ENCODE measurements at places on chromosomes 5 and 9. TPM values are rescaled to one million over a fixed set of nuclear protein-coding genes. Genes with fewer than 3 reads are reported as not detected.

- no peak for DNase-seq
Observed at GRCh38 chr5:138603249-138603920, 28.2 kb upstream of the HSPA9 start.

DNA sequence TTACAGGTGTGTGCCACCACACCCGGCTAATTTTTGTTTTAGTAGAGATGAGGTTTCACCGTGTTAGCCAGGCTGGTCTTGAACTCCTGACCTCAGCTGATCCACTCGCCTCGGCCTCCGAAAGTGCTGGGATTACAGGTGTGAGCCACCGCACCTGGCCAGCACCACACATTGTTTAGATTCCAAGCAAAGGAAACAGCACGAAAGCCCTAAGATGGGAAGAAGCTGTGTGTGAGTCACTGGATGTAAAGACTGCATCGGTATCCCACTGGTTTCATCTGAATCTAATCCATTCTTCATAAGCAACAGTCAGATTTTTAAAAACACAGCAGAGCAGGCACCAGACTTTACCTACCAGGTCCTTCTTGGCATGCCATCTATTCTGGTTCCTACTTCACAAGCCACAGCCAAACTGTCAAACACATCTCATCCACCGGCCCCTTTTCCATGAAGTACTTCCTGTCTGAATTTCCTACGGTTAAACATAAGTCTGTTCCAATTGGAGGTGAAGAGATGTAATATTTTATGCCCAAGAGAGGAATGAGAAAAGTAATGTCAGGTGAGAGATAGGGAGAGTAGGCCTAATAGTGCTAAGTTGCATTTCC, 17.4 kb downstream of the UBTD2 start:
- no peak for DNase-seq

- no peak for DNase-seq
Observed at GRCh38 chr9:133886563-133887501, 105.3 kb downstream of the VAV2 start.

DNA sequence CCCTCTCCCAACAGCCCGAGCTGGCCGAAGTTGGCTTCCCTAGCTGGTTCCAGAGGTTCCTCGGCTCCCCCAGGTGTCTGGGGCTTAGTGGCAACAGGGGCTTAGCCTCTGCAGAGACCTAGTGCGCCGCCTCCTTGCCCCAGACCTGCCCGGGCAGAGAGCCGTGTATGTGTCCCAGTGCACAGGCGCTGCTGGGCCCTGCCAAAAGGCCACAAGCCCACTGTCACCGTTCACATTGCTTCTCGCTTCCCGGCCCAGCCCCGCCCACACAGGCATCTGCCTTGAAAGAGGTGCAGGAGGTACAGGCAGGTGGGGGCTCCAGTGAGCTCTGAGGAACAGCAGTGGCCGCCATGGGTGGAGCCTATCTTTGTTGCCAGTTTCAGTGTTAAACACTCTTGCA, 2.5 kb upstream of the CACFD1 start:
- no peak for DNase-seq

DNA sequence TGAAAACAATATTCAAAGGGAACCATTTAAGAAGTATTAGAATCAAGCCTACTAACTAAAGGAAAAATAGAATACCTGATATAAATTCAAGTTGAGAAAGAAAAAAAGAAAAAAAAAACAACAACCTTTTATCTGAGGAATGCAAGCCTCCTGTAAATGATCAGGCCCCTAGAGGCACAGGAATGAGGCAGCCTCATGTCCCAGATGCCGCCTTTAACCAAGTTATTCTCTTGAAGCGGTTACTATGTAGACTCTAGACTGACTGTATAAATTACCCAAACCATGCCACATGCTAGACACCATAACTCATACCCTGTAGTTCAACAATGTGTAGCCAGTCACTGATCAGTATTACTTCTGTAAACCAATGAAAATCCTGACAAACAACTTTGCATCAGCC, 929.6 kb downstream of the TAF11L14 start:
- DNase-seq, result no peak

DNA sequence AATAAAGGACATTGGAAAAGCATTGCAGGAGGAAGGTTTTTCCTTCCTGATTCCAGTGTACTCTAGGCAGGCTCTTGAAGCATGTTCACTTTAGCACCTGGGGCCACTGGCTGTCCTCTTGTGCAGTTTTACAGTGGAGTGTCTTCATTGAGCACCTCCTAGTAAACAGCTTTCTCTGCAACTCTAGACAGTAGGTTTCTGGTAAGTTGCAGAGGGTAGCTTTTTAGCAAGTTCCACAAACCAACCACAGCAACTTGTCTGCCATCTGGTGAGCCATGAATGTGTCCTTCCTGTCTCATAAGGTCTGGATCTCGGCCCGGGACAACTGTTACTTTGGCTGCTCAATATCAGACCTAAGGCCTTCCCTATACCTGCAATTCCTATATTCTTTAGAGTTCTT, 488.0 kb downstream of the MAN2A1 start:
- DNase-seq, result no peak

- no peak for DNase-seq
Observed at GRCh38 chr5:6175172-6175854, 203.0 kb downstream of the MED10 start.

- DNase-seq, result no peak
Observed at GRCh38 chr5:118533156-118533555, 455.2 kb downstream of the DTWD2 start.

DNA sequence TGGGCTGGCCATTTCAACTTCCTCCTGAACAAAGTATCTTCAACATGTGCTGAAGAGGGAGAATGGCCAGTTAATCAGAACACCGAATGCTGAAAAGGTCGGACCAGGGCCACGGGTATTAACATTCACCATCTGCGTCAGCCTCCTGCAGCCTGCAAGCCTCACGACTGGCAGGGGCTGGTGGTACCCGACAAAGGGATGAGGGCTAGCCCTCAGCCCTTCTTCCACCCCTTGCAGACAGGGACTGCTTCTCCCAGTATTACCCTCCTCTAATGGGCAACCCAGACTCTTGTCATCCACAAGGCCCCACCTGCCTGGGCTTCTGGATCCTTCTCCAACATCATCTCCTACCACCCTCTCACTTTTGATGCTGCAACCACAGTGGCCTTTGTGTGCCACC, 246.6 kb downstream of the FSTL4 start:
- DNase-seq, result no peak

DNA sequence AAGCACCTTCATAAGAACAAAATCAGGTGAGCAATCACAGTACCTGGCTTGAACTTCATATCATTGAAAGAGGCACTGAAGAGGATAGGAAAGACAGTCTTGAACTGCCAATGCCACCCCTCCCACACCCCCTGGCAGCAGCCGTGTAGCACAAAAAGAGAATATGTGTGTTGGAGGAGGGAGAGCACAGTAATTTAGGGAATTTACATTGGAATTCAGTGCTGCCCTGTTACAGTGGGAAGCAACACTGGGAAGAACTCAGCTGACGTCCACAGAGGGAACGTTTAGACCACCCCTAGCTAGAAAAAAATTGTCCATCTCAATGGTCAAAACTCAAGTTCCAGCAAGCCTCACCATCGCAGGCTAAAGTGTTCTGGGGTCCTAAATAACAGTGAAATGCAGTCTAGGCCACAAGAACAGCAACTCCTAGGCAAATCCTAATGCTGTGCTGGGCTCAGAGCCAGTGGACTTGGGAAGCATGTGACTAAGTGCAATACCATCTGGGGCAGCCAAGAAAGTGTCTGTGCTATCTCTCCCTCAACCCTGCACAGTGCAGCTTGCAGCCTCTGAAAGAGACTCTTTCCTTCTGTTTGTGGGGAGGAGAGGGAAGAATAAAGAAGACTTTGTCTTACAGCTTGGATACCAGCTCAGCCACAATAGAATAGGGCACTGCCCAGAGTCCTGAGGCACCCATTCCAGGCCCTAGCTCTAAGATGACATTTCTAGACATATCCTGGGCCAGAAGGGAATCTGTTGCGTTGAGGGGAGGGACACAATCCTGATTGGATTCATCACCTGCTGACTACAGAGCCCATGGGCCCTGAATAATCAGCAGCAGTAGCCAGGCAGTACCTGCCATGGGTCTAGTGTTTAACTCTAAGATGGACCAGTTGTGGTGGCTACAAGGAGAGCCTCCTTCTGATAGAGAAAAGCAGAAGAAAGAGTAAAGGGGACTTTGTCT, 62.1 kb upstream of the VLDLR start:
- DNase-seq, result no peak

DNA sequence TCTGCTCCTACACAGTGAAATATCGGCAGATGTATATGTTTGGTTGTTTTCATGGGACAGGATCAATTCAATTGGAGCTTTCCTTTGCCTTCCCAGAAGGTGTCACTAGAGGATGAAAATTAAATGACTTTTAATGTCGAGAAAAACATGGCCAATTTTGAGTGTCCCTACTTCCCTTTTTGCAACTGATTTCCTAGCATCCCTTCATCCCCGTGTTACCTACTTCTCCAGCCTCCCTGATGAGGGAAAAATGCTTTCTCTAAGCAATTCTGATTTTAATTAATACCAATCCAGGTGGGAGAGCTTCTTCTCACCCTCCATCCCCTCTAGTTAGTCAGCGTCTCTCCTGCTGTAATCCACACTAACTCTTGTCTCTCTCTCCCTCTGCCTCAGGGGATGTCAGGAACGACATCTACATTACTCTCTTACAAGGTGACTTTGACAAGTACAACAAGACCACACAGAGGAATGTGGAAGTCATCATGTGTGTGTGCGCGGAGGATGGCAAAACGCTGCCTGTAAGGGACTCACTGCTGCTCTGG, 64.9 kb downstream of the DOCK2 start:
- no peak for DNase-seq

- DNase-seq, result no peak
Observed at GRCh38 chr9:15499139-15499538, 11.6 kb downstream of the PSIP1 start.

DNA sequence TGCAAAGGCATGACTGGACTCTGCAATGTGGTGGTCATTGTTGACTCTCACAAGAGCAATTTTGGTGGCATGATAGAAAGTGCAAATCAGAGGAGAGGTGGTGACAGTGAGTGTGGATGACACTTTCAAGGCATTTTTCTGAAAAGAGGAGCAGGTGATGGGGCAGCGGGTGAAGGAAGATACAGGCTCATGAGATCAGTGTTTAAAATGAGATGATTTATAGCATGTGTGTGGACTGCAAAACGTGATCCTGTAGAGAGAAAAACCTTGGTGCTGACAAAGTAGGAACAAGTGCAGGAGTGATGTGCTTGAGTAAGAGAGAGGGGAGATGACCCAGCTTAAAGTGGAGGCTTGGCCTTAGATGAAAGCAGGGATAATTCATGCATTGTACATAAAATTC, 171.2 kb upstream of the PPP2R2B start:
- no peak for DNase-seq

DNA sequence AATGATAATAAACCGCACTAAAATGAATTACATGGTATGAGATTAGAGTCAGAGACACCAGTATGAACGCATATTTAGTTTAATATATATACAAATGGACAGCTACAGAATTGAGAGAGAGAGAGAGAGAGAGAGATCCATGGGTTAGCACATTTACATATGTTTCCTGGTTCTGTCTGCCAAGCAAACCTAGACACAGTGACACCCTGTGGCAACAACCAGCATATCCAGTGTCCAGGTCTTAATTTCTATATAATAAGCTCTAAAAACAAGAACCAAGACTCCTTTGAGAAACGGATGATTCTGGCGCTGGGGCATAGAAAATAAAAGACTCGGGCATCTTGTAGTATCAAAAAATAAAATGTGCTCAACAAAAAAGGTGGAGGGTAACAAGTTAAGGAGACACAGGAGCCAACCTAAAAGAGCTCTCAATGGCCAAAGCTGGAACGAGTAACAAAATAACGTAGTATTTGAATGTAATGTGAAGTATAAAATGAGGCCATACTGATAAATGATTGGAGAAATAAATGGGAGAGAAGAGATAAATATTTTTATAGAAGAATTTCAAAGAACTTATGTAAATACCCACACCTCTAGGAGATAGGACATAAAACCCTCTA, 84.5 kb downstream of the RFX3 start:
- DNase-seq, result peak; percentile 47

DNA sequence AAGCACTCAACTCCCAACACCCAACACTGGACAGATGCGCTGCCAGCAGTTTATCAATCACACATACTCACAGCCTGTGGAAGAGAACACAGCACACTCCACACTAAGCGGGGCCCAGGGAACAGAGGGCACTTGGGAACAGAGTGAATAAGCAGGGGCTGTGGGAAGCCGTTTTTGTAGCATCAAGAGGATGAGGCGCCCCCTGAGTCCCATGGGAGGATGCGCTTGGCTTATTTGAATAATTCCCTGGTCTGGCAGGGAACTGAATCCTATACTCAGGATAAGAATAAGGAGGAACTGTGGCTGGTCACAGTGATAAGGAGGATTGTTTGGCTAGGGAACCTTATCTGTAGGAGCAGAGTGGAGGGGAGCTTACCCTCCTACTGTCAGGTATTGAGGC, 96.1 kb upstream of the DNAH5 start:
- peak; percentile 59 for DNase-seq

GRCh38 chr5:149773291-149774095, 43.4 kb downstream of the PPARGC1B start:
- DNase-seq, result no peak

Gene C5orf52
- total RNA-seq, result not detected

Gene PRRX2
- 2.3 TPM for total RNA-seq

Gene NEUROG1
- 222 TPM for total RNA-seq

Gene SARDH
- total RNA-seq, result 2.0 TPM

Gene NREP
- 904 TPM for total RNA-seq

Gene TEX48
- not detected for total RNA-seq

Gene AGPAT2
- 72.8 TPM for total RNA-seq
